ENCODE measurements at places on chromosomes 6 and 20. TPM values are rescaled to one million over a fixed set of nuclear protein-coding genes. Genes with fewer than 3 reads are reported as not detected.

DNA sequence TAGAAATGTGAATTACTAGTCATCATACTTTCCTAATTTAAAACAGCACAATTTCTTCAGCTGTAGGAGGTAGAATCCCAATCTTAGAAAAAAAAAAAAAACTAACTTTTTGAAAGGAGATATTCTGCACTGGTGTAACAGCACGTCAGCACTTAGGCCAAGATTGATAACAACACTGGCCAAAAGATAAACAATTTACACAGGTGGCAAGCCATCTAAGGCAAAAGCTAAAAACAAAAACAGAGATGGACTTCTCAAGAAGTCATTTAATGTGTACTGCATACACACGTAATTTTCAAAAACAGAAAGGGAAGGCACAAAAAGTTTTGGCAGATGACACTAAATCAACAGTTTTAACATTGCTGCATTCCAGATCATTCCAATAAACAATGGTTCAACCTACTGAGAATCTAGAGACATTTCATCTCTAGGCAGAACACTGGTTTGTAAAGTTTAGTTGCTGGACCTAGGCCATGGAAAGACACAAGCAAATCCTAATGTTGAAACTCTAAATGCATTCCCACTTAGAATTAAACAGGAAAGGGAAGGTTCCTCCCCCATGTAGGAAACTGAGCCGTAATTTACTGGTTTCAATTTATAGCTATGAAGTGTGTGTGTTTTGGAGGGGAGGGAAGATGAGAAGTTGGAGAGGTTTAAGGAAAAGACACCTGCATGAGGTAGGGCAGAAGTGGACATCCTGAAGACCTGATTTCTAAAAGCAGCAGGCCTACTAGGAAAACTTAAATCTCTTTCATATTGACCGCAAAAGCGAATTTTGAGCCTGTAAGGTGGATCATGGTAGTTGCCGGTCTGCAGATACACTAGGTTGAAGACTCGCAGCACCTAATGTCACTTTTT is 1.3 kb downstream of the GCLC start:
- H3K36me3 ChIP-seq: no peaks in the 10 kb centered on the region
- peak overlapping the region; percentile 97 for H3K27ac ChIP-seq
- H3K27me3 ChIP-seq: no peaks in the 10 kb centered on the region
- H3K4me1 ChIP-seq: peaks cover 77% of the 10 kb centered on the region
- no peak for DNase-seq

GRCh38 chr20:48407710-48408109 is 420.1 kb downstream of the PREX1 start:
- H3K4me3 ChIP-seq: no peak overlapping the region
- H3K36me3 ChIP-seq: no peaks in the 10 kb centered on the region
- peak; percentile 39 for DNase-seq
- H3K27ac ChIP-seq: no peak overlapping the region
- no peaks in the 10 kb centered on the region for H3K27me3 ChIP-seq

- H3K36me3 ChIP-seq: no peaks in the 10 kb centered on the region
- no peak overlapping the region for H3K27ac ChIP-seq
- no peak overlapping the region for H3K4me3 ChIP-seq
- DNase-seq: no peak
- no peaks in the 10 kb centered on the region for H3K27me3 ChIP-seq
- H3K4me1 ChIP-seq: no peaks in the 10 kb centered on the region
Observed at GRCh38 chr6:169510871-169511270, 191.0 kb downstream of the WDR27 start.

Gene TRIM10
- total RNA-seq: 4.5 TPM

Gene ROS1
- not detected for total RNA-seq

Measured in HepG2 (cell line).